ENCODE measurements at places on chromosomes 4 and X.

- no peak for DNase-seq
Observed at GRCh38 chr4:150746156-150746555, 164.2 kb downstream of the MAB21L2 start.

DNA sequence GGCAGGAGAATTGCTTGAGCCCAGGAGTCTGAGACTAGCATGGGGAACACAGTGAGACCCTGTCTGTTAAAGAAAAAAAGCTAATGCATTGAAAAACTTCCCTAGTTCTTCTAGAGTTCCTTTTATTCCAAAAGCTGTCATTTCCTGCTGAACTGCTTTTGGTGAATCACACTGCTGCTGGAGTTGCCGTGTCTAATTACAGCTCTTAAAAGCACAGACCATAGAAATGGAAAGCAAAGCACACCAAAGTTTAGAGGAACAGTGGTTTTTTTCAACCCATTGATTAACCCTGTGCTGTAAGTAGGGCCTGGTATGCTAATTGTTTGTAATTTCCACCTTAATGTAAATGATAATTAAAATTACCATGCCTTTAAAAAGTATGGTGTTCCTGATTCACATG, 52.4 kb downstream of the SEPTIN11 start:
- DNase-seq: no peak

DNA sequence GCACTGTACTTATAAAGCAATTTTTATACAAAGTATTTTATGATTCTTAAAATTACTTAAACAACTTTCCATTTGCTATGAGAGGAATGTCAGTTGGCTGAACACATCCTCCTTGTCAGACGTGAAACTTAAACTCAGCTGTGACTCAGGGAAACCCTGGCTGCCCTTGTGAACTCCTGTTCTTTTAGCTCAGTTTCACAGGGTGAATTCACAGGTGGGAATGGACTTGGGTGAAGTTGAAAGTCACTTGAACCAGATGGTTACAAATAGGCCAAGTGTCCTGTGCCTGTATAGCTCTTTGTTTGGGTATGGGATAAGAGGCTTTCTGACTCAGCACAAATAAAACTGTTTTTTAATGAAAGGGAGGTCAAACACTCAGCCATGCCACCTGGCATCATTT, 67.4 kb upstream of the FAM47B start:
- no peak for DNase-seq

DNA sequence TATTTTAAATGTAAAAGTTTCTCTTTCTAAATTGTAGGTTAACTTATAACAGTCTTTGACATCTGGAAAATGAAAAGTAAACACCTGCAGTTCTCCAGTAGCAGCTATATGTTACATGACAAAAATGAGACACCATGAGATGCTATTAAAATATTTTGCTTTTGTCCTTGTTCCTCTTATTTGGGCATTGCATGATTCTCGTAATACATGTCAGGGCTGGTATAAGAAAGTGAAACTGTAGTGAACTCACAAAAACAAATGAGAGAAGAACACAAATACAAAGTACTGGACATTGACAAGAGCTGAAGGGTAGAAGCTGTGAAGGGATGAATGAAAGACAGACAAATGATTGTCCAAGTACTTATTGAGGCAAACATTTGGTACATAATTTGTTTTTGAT, 9.0 kb downstream of the GK2 start:
- no peak for DNase-seq

GRCh38 chr4:37908488-37909331, 17.8 kb downstream of the TBC1D1 start:
- DNase-seq: peak; percentile 66

- DNase-seq: no peak
Observed at GRCh38 chr4:76634220-76634619, 199.2 kb downstream of the SHROOM3 start.

DNA sequence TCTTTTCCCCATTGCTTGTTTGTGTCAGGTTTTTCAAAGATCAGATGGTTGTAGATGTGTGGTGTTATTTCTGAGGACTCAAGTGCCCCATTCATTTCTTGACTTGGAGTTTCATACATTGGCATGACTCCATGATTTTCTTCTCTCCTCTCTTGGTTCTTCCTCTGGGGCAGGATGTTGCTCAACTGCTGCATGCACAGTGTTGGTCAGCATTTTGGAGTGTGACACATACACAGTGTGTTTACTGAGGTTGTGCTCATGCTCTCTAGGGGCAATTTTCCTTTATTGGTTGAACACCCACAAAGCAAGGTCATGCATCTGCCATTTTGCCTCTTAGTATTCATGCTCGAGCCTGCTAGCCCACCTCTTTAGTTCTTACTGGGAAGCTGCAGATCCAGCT, 1993.8 kb downstream of the ARAP2 start:
- no peak for DNase-seq

DNA sequence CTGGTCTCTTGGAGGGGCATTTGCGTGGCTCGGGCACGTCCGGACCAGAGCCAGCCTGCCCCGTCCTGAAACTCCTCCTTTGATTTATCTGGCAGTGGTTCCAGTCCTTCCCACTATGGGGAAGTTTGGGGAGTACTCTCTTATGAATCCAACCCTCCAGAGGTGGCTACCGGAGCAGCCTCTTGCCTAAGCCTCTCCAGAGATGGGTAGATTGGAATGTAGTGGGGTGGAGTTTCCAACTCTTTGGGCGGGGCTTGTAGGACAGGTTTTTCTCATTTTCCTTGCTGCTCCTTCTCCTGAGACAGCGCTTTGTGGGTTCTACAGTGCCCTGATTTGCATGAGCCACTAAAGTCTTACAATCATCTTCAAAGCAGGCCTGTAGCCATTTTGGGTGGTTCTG, 60.1 kb upstream of the XAGE1B start:
- no peak for DNase-seq

- DNase-seq: no peak
Observed at GRCh38 chr4:168920441-168921065, 89.5 kb downstream of the CBR4 start.

GRCh38 chr4:95563638-95564337, 15.0 kb upstream of the UNC5C start:
- DNase-seq: no peak

GRCh38 chrX:132270699-132271098, 51.5 kb upstream of the RAP2C start:
- DNase-seq: no peak

DNA sequence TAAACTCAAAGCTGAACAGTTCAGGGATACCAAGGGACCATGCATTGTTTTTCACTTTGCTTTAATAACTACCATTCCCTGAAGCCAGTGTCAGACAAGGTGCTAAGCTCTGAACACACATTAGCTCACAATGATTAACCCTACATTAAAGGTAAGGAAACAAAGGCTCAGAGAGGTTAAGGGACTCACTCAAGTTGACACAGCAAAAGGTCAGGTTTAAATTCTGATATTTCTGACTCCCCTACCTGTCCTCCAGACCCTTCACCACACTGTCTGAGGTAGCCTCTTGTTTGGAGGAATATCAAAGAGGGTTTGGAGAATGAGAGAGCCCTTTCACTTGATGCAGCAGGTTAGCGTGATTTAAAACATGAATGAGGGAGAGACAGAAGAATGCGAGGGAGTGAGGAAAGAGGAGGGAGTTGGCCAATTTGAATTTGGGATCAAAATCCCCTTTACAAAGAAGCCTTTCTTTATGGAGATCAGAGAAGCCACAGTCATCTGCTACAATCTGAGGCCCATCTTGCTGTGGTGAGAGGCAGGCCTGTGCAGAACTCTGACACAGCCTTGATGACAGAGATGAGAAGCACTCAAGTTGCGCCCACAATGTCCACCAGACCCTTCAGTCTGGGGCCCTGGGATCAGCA, 103.5 kb downstream of the FHDC1 start:
- DNase-seq: no peak

DNA sequence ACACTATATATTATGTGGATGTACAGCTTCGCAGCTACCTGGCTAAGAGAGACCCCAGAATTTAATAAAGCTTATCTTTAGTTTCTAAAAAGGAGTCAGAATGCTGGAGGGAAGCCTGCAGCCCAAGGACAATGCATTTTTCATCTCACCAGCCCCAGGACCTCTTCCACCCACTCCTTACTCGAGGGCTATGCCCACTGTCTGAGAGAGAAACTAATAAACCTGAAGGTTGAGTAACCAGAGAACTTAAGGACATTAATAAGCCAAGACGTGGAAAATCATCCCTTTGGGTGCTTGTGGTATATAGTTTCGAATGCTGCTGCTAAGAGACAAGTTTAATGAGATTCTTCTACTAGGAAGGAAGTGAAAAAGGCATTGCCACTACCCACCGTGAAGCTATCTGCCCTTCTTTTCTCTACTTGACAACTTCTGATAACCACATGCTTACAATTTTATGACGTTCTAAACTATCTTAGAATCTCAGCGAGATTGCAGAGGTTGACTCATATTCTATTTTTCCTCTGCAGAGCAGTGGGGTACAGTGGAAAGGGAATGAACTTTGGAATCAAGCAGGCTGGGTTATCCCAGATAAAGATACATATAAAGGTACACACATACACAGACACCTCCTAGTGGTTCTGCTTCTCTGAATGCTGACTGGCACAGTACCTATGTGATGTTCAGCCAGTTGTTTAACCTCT, 3.3 kb downstream of the RELL1 start:
- no peak for DNase-seq

DNA sequence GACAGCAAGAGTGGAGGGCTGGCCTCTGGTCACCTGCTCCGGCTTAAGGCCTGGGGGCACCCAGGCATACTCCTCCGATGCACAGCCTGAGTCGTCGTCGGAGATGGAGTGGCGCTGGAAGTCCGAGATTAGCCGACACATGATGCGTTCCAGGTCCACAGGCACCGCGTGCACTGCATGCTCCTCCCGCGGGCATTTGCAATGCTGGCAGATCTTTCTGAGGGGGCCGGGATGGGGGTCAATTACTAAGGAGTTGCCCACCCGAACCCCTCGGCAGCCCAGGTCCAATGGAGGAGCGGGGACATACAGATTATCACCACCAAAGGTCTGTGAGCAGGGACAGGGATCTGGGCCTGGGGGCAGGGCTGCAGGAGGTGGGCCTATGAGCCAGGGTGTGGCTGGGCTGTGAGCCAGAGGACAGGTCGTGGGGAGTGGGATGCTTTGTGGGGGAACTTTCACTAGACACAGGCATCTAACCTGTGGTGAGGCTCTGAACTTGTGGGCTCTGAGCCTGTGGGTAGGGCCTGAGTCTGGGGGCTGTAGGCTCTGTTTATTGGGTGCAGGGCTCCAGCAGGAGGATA, 2.4 kb downstream of the PRICKLE3 start:
- DNase-seq: no peak

GRCh38 chrX:3567686-3568085, 145.8 kb downstream of the PRKX start:
- no peak for DNase-seq

GRCh38 chr4:76894537-76895255, 3.2 kb downstream of the SOWAHB start:
- no peak for DNase-seq

- DNase-seq: no peak
Observed at GRCh38 chrX:150841456-150842197, 56.8 kb downstream of the CD99L2 start.

GRCh38 chrX:94854251-94854650, 1180.2 kb downstream of the FAM133A start:
- no peak for DNase-seq

- no peak for DNase-seq
Observed at GRCh38 chr4:81628489-81628888, 156.8 kb upstream of the RASGEF1B start.

DNA sequence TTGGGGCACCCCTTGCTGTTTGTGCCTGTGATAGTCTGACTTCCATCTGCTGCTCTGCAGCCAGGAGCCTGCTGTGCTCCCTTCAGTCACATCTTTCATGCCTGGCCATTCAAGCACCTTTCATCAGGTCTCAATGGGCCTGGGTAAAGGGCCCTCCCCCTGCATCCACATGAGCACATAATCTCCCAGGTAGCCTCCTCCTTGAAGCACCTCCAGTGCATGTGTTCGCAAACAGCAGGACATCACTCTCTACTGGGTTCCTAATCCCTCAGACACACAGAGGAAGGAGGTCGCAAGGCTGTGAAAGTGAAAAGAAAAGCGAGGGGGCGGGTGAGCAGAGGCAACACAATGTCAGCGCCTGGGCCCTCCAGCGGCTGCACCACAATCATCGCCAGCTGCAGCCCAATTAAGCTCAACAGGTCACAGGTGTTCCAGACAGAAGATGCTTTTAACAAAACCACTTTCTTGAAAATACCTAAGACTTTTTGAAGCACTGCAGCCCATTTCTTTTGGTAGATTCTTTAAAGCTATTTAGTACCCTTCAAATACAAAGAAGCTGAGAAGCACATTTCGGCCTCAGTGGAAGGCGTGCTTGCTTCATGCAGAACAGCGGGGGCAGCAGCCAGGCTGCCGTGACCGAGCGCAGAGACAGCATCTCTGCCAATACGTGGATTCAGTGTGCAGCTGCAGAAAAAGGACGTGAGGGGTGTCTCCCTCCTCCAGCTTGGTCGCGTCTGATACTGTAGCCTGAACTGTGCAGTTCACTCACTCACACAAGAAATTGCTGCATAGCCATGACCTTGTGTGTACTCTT, 92.2 kb upstream of the SPRY1 start:
- peak; percentile 4 for DNase-seq

- no peak for DNase-seq
Observed at GRCh38 chrX:24055043-24055356, 244 bp downstream of the EIF2S3 start.

DNA sequence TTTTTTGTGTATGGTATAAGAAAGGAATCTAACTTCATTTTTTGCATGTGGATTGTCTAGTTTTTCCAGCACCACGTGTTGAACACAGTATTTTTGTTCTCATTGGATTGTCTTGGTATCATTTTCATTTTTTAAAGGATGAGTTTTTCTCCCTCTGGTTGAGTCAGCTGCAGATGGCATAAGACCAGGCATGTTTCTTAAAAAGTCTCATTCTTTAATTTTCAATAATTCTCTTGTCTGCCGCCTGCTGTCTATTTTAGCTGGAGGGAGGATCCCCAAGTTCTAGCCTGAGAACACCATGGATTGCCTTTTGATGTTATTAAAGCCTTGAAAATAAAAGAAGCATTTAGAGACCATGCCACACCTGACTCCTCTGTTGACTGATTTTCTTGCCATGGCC, 263.8 kb downstream of the ARHGAP24 start:
- no peak for DNase-seq

DNA sequence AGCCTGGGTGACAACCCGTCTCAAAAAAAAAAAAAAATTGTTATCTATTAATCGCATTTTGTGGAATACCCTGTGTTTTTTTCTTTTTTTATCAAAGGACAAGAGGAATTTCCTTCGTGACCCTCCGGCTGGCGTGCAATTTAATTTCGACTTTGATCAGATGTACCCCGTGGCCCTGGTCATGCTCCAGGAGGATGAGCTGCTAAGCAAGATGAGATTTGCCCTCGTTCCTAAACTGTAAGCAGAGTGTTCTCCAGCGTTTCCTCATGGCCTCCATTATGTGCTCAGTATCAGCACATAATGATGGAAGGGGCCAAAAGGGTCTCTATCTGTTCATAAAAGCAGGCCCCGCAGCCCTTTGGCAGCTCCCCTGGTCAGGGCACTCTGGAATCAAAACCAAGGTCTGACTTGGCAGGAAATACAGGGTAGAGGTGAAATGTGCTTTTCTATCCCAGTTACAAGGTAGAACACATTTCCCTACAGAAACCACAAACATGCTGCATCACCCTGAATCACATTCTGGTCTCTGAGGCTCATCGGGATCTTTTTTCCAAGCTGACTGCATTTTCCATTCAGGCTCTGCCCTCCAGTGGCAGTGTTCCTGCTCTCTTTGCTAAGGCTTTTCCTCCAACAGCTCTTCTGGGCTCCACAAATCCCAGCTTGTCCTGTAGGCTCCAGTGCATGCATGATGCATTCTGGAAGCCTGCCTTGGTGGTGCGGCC, 24.4 kb downstream of the SYAP1 start:
- peak; percentile 0 for DNase-seq

GRCh38 chr4:54315561-54316538, 86.8 kb downstream of the PDGFRA start:
- no peak for DNase-seq

All from caudate nucleus (tissue), 63 donors.